ENCODE measurements at places on chromosomes 6 and 20.
A peak's percentile ranks its signal among the peaks of the same experiment; 100 is the strongest.

GRCh38 chr6:70933853-70934252 lies 23.0 kb downstream of the B3GAT2 start:
- no peak for DNase-seq

DNA sequence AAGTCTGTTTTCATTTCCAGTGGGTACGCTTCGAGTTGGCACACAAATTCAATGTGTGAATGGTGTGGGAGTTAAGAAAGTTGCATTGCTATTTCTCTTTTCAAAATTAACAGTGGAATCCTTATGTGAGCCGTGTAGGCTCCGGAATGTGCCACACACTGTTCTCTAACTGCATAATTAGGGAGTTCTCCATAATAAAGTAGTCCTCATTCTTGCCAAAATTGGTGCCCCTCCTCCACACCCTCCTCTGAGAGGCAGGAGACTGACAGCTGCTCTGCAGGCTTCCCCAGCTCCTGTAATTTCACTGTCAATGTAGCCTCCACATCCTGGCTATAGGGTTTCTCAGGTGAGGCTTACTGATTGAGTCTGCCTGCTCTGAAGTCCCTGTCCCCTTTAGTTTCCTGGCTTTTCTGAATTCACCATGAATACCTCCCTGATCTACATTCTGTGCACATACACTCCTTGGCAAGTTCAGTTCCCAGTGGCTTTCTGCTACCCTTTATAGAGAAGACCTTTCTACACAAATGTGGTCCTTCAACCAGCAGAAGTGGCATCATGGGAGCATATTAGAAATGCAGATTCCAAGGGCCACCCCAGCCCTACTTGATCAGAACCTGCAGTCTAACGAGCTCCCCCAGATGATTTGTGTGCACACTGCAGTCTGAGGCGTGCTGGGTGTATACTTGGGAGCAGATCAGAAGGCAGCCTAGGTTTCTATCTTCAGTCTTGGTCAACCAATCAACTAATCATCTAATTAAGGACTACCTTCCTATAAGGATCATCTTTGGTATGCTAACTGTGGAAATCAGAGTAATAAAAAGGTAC lies 19.9 kb upstream of the CCN6 start:
- no peak for DNase-seq

DNA sequence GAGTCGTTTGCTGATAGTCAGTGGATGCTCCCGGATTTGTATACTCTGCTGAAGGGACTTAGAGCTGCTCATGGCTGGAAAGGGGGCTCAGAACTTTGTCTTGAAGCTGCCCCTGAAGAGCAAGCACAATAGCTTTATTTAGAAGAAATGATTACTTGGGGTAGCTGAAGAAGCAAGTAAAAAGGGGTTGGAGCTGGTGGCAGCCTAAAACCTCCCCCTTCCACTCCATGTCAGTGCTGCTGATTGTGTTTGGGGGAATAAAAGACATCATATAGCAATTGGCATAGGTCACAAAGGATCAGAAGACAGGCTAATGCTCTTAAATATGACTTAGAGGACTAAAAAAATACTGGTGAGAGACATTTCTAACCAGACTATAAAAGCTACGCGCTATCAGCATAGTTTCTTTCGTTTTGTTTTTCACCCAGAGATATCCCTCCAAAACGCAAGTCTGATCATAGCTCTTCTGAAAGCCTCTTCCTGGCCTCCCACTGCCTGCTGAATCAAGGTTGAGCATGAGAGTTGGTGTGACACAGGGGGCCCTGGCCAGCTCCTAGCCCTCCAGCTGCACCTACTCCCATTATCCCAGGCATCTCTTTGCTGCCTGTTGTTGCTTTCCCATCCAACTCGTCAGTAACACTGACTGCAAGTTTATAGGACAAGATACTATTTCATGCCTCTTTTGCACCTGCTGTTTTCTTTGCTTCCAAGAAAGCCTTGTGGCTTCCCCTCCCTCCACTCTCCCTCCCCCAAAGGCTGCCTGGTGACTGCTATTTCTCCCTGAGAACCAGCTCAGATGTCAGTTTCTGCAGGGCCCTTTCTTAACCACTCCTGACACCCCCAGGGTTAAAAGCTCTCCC lies 33.9 kb upstream of the SGK1 start:
- no peak for DNase-seq

GRCh38 chr20:11992426-11992825 lies 74.7 kb downstream of the BTBD3 start:
- no peak for DNase-seq

DNA sequence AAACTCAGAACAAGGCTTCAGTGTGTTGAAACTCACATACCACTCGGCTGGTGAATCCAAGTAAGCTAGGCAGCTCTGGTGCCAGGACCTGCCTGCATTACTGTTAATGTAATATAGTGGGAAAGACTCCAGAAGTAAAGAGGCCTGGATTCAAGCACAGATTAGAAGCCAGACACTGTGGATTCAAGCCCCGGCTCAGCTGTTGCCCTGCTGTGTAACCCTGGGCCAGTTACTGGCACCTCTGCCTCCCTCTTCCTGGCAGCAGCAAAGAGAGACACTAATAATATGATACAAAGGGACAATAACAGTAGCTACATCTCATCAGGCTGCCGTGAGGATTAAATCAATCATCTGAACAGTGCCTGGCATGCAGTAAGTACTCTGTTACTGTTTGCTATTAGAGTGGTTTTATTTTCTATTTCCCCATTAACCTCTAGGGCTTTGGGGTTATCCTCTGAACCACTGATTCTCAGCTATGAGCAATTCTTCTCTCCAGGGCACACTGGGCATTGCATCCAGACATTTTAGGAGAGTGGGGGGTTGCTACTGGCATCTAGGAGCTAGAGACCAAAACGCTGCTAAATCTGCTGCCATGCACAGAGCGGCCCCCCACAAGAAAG lies 92.9 kb downstream of the ZMYND8 start:
- DNase-seq, result no peak

- no peak for DNase-seq
These were observed 248.2 kb upstream of the PMEPA1 start for GRCh38 chr20:57958050-57958420.

DNA sequence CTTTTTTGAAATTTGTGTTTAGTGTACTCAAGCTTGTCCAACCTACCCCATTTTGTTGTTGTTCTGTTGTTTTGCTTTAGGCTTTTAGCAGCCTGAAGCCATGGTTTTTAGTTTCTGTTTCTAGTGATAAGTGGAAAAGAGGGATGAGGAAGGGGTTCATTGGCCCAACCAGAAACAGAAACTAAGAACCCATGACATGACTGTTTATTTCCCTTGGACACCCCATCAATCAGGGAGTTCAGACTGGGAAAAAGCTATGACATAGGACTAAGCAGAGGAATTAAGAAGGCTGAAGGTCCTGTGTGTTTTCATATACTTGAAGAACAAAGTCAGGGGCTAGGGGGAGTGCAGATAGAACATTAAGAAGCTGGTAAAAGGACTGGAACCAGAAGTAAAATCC lies 194.5 kb upstream of the THEMIS start:
- no peak for DNase-seq

DNA sequence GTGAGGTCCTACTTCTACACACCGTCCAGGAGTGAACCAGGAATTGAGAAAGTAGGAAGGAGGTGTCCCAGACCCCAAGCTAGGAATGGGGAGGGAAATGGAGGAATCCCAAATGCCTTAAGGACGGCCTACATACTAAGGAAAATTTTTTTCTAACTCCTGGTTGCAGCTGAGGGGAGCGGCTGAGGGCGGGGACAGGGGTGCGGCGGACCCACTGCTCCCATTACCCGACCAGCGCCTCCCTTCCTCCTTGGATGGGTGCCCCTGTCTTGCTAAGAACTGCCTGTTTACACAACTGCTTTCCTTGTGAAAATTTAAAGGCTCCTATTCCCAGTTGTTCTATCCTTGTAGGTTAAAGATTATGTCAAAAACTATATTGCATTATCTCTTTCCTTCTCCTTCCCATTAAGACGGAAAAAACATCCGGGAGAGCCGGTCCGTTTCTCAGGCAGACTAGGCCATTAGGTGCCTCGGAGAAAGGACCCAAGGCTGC lies 699 bp upstream of the HSPA1B start:
- peak; percentile 79 for DNase-seq

DNA sequence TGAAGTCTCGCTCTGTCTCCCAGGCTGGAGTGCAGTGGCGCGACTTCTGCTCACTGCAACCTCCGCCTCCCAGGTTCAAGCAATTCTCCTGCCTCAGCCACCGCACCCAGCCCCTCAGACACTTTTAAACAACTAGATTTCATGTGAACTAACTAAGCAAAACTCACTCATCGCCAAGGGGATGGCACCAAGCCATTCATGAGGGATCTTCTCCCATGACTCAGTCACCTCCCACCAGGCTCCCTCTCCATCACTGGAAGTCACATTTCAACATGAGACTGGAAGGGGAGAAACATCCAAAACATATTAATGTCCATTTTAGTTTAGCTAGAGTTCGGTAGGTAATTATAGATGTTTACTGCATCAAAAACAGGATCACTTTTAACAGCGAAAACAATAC lies 95.9 kb upstream of the PRL start:
- DNase-seq, result peak; percentile 73

- DNase-seq, result peak; percentile 37
These were observed 122.7 kb downstream of the GFRAL start for GRCh38 chr6:55450005-55450404.

DNA sequence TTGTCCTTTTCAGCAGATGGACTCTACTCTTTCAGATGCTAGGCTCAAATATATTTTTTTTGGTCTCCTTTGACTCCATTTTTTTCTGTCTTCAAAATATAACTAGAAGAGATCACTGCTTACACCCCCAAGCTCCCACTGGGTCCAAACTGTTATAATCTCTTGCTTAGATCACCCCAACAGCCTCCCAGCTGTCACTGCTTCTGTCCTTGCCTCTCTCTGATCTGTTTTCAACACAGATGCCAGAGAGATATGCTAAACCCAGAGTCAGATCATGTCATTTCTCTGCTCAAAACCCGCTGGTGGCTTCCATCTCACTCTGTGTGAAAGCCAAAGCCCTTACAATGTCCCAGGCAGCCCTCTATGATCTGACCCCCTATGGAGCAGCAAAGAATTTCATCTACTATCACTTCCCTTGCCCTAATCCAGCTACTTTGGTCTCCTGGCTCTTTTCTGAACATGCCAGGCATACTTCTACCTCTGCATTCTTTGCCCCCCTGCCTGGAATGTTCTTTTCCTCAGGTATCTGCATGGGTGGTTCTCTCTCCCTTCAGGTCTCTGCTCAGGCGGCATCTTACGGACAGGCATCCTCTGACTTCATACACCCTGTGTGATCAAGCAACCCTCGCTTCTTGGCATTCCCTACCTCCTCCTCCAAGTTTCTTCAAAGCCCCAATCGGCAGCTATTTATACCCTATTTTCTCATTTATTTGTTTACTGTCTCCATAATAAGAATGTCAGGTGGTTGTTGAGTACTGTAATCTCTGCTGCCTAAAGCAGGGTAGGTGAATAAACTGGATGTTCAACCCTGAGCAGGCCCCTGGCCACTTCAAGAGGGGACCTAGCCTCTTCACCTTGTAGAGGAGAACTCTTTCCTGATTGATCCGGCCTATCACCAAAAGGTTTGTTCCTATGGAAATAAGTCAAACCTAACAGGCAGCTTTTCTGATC lies 43.6 kb upstream of the SLC4A11 start:
- DNase-seq, result no peak

- no peak for DNase-seq
These were observed 4.4 kb upstream of the FILIP1 start for GRCh38 chr6:75497994-75498393.

GRCh38 chr20:56592817-56593216 lies 36.3 kb upstream of the TFAP2C start:
- DNase-seq, result no peak

- no peak for DNase-seq
These were observed 14.5 kb downstream of the TMX4 start for GRCh38 chr20:8005033-8005432.

GRCh38 chr6:24931296-24931695 lies 4.5 kb downstream of the RIPOR2 start:
- DNase-seq, result no peak

DNA sequence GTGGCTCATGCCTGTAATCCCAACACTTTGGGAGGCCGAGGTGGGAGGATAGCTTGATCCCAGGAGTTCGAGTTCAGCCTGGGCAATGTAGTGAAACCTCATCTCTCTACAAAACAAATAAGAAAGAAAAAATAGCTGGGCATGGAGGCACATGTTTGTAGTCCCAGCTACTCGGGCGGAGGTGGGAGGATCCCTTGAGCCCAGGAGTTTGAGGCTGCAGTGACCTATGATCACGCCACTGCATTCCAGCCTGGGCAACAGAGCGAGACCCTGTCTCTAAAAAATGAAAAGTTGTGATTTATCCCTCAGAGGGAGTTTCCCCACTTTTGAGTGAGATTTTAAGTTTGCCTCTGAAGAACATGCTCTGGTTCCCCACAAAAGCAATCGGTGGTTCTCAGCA lies 17.4 kb upstream of the BMP7 start:
- no peak for DNase-seq

DNA sequence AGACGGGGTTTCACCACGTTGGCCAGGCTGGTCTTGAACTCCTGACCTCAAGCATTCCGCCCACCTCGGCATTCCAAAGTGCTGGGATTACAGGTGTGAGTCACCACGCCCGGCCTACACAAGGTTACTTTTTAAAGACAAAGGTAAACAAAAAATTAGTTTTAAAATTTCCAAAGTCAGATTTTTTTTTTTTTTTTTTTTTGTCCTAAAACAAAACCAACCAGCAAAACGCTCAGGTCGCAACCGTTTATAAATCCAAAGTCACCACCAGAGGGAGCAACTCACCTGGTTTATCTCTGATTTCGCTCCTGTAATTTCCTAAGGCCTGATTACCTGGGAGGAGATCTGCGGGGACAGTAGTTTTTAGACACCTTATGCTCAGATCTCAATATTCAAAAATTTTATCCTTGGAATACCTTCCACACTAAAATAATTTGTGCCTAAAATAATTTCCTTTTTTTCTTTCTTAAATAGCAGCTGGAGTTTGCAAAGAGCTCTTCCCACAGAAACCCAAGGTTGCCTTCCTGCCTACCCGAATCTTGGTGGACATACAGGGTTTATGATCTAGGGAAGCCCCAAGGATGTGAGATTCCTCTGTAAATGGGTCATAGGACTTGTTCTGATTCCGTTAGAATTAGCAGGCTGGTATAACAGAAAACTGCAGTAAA lies 19.8 kb upstream of the TREM1 start:
- peak; percentile 34 for DNase-seq

DNA sequence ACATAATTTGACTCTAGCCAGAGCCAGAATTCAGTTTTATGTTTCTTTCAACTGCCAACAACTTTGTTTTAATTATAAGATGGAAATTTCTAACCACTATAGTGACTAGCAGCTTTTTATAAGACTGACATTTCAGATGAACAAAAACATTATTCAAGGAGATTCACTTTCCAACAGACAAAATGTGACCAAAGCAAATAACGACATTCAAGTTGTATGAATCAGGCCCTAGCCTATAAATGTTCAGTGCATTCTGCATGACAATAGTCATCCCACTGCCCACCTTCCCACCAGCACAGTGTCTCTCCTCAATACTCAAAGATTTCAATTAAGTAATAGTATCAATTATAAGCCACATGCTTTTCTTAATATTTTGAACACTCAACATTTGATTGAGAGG lies 200.7 kb downstream of the KHDC1L start:
- peak; percentile 1 for DNase-seq

- no peak for DNase-seq
These were observed 12.1 kb downstream of the TFAP2A start for GRCh38 chr6:10402648-10403311.

GRCh38 chr20:19593762-19594161 lies 164.3 kb upstream of the RIN2 start:
- no peak for DNase-seq
